ENCODE measurements at places on chromosomes 2 and 18.

- no peak for DNase-seq
Measured at GRCh38 chr2:27857417-27858172, 32.6 kb downstream of the RBKS start.

GRCh38 chr2:120474486-120474885, 128.6 kb downstream of the INHBB start:
- DNase-seq, result no peak

DNA sequence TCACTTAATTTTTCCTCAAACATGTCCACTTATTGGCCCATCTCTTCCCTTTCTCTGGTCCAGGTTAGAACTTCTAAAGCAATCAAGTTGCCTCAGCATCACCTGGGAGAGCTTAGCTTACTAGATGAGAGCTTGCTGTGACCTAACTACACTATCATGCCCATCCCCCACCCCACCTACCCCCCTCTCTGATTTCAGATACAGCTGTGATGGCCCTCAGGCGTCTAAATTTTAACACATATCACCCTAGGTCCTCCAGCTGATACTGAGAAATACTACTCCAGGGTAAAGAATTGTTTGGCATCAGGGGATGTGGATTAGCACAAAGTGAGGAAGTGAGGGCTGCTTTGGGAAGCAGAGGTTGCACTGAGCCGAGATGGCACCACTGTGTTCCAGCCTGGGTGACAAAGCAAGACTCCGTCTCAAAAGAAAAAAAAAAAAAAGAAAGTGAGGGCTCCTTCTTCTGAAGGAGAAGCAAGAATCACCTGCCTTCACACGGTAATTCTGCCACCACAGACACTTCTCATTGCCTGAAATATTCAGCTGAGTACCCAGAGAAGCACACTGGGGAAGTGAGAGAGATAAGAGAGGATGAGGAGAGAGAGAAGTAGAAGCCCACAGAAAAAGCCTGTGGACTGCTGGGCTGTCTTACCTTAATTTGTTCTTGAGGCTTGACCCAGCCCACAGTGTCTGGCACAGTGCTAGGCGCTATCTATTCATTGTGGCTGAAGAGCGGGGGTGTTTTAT, 263.4 kb downstream of the ASXL3 start:
- DNase-seq, result no peak

DNA sequence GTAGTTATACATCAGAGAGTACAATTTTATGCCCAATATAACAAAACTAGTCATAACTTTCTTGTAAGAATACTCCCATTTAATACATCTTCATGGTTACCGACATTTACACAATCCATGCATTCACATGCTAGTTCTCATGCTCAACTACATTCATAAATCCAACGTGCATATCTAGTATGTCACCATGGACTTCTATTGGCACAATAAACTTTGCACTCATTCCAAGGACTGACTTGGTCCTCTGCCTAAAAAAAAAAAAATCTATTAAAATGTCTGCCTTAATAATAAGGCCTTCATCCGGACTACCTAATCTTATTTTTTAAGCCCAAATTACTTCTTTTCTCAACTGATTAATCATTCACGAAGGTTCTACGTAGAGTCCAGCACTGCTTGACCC, 107.8 kb upstream of the PGAP1 start:
- DNase-seq, result no peak

GRCh38 chr2:160363961-160364360, 129.6 kb downstream of the RBMS1 start:
- no peak for DNase-seq

GRCh38 chr2:129870685-129871241, 108.7 kb upstream of the RAB6C start:
- no peak for DNase-seq

DNA sequence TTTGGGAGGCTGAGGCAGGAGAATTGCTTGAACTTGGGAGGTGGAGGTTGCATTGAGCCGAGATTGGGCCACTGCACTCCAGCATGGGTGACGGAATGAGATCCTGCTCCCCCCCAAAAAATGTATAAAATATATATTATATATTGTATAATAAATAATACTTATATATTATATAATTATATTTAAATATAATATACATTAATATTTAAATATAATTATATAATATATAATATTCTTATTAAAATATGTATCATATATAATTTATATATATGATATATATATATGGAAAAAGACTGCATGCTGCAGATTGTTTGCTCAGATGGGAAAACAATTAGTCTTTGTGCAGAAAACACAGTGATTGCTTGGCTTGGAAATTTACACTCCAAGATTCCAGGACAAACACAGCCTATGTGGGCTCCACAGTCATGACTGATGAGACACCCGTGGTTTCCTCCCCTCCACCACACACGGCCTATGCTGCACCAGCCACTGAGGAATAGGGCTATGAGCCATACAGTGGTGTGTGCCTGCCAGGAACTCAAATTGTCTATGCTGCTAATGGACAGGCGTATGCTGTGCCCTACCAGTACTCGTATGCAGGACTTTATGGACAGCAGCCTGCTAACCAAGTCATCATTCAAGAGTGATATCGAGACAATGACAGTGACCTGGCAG, 30.0 kb downstream of the PMAIP1 start:
- no peak for DNase-seq

DNA sequence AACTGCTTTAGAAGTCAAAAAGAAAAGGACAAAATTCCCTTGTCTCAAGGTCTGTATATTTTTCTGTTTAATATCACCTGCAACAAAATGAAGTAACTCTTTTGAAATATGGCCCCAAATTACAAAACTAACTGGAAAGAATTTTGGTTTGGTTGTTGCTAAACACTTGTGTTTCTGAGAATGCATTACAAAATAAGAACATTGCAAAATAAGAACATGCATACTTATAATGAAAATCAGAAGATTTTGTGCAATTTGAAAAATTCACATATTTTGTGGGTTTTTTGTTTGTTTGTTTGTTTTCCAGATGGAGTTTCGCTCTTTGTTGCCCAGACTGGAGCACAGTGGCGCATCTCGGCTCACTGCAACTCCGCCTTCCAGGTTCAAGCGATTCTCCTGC, 21.8 kb downstream of the NDUFB3 start:
- no peak for DNase-seq

DNA sequence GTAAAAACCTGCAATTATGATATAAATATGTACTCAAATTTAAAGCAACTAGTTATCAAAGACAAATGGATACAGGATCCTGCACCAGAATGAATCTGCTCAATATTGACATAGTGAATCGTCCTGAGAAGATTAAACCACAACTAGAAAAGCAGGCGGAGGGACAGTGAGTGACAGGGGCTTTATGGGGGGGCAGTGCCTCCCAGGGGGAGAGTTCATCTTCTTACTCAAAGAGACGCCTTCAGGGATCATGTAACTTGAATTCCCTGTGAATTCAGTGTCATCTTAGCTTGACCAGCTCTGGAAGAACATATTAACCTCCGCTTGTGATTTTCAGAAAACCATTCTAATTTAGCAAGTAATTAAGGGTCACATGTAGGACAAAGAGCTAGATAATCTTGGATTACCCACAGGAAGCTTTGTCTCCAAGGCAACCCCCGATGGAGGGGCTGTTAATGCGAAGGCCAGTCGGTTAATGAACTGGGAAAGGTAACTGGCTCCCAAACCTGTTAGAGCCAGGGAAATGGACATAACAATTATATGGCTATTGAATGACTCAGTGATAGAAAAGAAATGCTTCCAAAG, 17.4 kb upstream of the LMAN1 start:
- no peak for DNase-seq

DNA sequence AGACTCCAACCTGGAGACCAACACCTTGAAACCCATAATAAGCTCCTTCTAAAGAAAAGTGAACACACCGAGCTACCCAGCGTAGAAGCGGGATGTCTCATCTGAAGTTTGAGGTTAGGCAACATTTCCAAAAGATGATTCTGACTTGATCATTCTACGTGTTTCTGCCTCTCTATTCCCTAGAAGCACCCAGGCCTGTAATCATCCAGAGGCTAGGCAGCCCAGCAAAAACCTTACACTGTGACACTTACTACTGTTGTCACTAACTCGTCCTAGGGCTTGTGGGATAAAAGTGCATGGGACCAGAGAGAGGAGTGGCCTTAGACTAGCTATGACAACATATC, 1.4 kb downstream of the ZBTB14 start:
- no peak for DNase-seq

GRCh38 chr2:1848599-1848995, 104.3 kb upstream of the PXDN start:
- no peak for DNase-seq

DNA sequence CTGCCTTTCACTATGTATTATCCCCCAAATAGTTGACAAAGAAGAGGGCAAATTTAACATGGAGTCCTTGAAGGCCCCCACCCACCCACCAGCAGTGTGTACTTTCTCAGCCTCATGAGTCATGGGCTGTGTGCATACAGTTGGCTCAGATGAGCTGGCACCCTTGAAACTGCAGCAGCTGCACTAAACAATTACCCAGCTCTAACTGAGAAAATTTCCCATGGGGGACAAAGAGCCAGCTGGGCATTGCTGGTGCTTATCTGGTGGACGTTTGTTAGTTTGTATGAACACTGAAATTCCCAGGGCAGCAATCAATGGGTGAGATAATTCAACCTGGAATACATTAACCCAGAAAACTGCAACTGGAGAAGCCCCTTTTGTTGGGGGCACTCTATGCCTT, 131.7 kb downstream of the GCA start:
- DNase-seq, result no peak

- no peak for DNase-seq
Measured at GRCh38 chr18:26488417-26489009, 59.8 kb downstream of the KCTD1 start.

DNA sequence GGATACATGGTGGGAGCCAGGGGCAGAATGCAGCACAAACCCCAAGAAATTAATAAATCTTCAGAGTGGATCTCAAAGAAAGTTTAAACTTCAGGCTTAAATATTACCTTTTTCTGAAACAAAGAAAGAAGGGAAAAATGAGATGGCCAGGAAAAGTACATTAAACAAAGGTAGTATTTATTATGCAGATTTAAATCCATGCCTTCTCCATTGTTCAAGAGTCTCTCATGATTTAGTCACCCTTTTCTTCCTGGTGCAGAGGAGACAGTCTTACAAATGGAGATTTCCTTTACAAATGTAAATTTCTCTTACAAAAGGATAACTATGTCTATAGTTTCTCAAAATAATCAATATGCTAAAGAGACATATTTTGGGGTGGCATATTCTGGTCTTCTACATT, 33.4 kb upstream of the PPM1B start:
- no peak for DNase-seq

DNA sequence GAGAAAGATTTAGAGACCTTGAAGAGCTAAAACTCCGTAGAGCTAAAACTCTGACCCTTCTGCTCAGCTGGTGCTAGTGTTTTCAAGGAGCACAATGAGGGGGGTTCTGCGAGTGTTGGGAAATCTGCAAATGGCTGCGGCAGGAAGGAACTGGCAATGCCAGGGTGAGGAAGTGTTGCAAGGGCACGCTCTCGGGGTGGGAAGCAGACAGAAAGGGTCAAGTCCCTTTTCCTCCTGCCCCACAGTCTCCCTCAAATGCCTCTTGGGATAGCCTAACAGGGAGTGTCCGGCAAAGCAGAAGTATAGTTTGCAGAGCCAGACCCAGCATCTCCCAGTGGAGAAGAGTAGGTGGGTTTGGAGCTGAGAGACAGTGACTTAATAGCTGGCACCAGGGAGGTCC, 60.5 kb downstream of the NCAPH start:
- DNase-seq, result no peak

GRCh38 chr2:35468245-35468644, 887.3 kb upstream of the CRIM1 start:
- no peak for DNase-seq

DNA sequence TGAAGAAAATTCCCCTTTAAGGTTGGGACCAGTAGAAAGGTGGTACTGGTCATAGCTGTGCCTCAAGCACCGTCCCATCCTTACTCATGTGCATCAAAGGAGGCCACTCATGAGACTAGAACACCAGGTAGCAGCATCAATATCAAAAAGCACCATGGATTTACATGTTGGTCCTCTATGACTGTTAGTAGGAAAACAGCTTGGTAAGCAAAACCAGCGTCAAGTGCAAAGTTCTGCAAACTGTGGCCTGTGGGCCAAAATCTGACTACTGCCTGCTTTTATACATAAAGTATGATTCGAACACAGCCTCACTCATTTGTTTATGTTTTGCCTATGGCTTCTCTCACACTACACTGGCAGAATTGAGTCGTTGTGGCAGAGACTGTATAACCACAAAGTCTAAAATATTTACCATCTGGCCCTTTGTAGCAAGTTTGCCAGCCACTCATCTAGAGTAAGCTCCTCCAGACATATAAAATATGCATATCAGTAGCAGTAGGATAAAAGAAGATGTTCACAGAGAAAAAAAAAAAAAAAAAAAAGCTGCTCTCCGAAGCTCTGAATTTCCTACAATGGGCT, 119.7 kb upstream of the CTNNA2 start:
- no peak for DNase-seq

DNA sequence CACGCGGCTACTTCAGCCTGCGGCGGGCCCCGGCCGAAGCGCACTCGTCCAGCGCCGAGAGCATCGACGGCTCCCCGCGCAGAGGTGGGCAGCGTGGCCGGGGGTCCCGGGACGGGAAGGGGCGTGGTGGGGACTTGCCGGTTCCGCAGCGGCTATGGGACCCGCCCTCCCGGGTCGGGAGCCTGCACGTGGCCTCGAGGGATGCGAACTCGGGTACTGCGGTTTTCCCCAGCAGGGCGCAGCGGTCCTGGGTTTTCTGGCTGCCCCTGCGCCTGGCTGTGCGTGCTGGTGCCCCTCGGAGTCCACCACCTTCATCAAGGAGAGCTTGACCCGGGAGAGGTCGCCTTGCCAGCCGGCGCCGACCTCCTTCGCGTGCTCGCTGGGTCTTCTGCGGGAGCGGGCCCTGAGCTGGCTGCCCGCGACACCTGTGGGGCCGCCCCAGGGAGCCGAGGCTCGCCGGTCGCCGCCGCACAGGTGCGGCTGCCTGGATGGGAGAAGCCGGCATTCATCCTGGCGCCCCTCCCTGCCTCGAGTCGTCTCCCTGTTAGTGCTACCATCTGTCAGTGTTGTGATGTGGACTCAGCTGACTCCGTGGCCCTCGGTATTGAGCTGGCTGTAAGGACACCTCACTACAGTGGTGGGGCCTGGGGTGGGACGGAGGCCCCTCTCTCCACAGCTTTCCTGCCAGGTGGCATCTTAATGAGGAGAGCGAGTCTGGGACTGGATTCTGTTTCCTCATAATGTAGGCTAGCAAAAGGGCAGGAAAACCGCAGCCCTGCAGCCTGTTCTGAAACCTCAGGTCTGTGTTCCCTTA, 177.3 kb downstream of the AGAP1 start:
- no peak for DNase-seq

GRCh38 chr2:147499785-147500184, 345.0 kb upstream of the ACVR2A start:
- DNase-seq, result no peak

- no peak for DNase-seq
Measured at GRCh38 chr18:66558773-66559172, 45.1 kb downstream of the CDH19 start.

- DNase-seq, result no peak
Measured at GRCh38 chr2:22375096-22375495, 1009.9 kb upstream of the KLHL29 start.

Measured in AG04450 (cell line).